ENCODE measurements at places on chromosomes 3 and 15. TPM values are rescaled to one million over a fixed set of nuclear protein-coding genes. Genes with fewer than 3 reads are reported as not detected.

DNA sequence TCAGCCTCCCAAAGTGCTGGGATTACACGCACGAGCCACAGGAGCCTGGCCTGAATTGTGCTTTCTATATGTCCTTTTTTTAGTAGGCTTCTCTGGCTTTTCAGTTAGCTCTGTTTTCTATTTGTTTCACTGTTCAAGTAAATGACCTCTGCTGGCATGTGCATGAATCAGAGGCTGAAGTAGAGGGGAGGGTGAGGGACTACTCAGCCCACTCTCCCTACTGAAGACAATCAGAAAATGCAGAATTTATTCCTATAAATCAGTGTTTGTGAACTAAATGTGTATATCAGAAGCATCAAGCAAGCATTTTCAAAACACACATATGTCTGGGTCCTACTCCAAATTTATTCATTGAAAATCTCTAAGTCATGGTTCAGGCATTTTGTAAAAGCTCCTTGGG is 45.0 kb downstream of the ZMAT3 start:
- peak overlapping the region; percentile 50 for H3K27ac ChIP-seq
- no peak for DNase-seq
- H3K4me3 ChIP-seq = no peak overlapping the region
- H3K36me3 ChIP-seq = peaks cover 21% of the 10 kb centered on the region
- H3K4me1 ChIP-seq = peaks cover 28% of the 10 kb centered on the region

- H3K4me1 ChIP-seq = no peaks in the 10 kb centered on the region
- H3K4me3 ChIP-seq = no peak overlapping the region
- no peaks in the 10 kb centered on the region for H3K36me3 ChIP-seq
- H3K27me3 ChIP-seq = no peaks in the 10 kb centered on the region
Observed at GRCh38 chr3:50147861-50148260, 7.3 kb upstream of the SEMA3F start.

GRCh38 chr3:114622001-114622400 is 328.2 kb downstream of the TIGIT start:
- H3K36me3 ChIP-seq = peaks cover 13% of the 10 kb centered on the region
- no peak overlapping the region for H3K4me3 ChIP-seq
- DNase-seq = no peak
- H3K4me1 ChIP-seq = peaks cover 19% of the 10 kb centered on the region
- H3K27ac ChIP-seq = no peak overlapping the region
- H3K27me3 ChIP-seq = no peaks in the 10 kb centered on the region

- no peaks in the 10 kb centered on the region for H3K27me3 ChIP-seq
- H3K27ac ChIP-seq = no peak overlapping the region
- no peak for DNase-seq
- no peak overlapping the region for H3K4me3 ChIP-seq
- H3K4me1 ChIP-seq = no peaks in the 10 kb centered on the region
Observed at GRCh38 chr3:359672-360071, 163.1 kb downstream of the CHL1 start.

- DNase-seq = no peak
- H3K27me3 ChIP-seq = no peaks in the 10 kb centered on the region
- no peak overlapping the region for H3K27ac ChIP-seq
- no peaks in the 10 kb centered on the region for H3K36me3 ChIP-seq
Observed at GRCh38 chr3:135558150-135558783, 407.3 kb upstream of the PPP2R3A start.

- no peak overlapping the region for H3K27ac ChIP-seq
- H3K36me3 ChIP-seq = peaks cover 6% of the 10 kb centered on the region
- no peak for DNase-seq
- H3K27me3 ChIP-seq = peaks cover 3% of the 10 kb centered on the region
- H3K4me1 ChIP-seq = peaks cover 19% of the 10 kb centered on the region
- no peak overlapping the region for H3K4me3 ChIP-seq
Observed at GRCh38 chr3:66432767-66433521, 67.9 kb downstream of the LRIG1 start.

MANF gene
- 91.7 TPM for total RNA-seq
